Thyroid gland (tissue), 4 donors: ENCODE measurements at places on chromosomes 5 and 9. TPM values are rescaled to one million over a fixed set of nuclear protein-coding genes. Genes with fewer than 3 reads are reported as not detected.

Gene ENHO
- total RNA-seq, result not detected

Gene C9orf50
- not detected for total RNA-seq

Gene HSD17B3
- total RNA-seq, result not detected

Gene MYOT
- 0.39 TPM for total RNA-seq

Gene PPIP5K2
- total RNA-seq, result 40.1 TPM

Gene SELENOP
- 449 TPM for total RNA-seq

Gene SLC6A19
- total RNA-seq, result not detected

- H3K27ac ChIP-seq, result peak overlapping the region; percentile 93
- H3K4me3 ChIP-seq, result no peak overlapping the region
- peaks cover 53% of the 10 kb centered on the region for H3K4me1 ChIP-seq
- no peaks in the 10 kb centered on the region for H3K36me3 ChIP-seq
- H3K27me3 ChIP-seq, result no peaks in the 10 kb centered on the region
These were observed 593.6 kb downstream of the BNC2 start for GRCh38 chr9:16276866-16277265.

GRCh38 chr5:67283988-67284487 lies 87.4 kb upstream of the CD180 start:
- no peak overlapping the region for H3K4me3 ChIP-seq
- H3K27ac ChIP-seq, result no peak overlapping the region
- no peaks in the 10 kb centered on the region for H3K27me3 ChIP-seq
- H3K4me1 ChIP-seq, result no peaks in the 10 kb centered on the region
- DNase-seq, result no peak

- H3K27me3 ChIP-seq, result no peaks in the 10 kb centered on the region
- H3K36me3 ChIP-seq, result no peaks in the 10 kb centered on the region
- no peak overlapping the region for H3K4me3 ChIP-seq
These were observed 113.3 kb upstream of the CAST start for GRCh38 chr5:96548905-96549304.

DNA sequence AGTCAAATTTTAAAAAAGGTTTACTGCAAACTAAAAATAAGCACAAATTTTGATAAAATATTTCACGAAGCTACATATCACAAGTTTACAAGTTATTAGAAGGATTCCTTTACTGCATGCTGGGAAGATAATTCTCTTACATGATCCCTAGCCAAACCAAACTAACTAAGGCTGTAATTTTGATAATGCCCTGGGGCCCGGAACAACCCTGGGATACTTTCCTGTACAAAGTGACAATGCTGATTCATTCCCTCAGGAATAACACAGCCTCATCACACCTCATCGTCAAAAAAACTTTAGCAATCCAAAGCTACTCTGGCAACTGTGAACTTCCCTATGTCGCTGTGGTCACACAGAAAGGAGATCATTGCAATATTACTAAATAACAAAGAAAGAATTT lies 402.9 kb downstream of the RAB3C start:
- no peaks in the 10 kb centered on the region for H3K36me3 ChIP-seq
- H3K4me3 ChIP-seq, result no peak overlapping the region
- no peaks in the 10 kb centered on the region for H3K27me3 ChIP-seq
- H3K4me1 ChIP-seq, result peaks cover 7% of the 10 kb centered on the region

GRCh38 chr5:137760719-137761516 lies 6.8 kb upstream of the HNRNPA0 start:
- no peak for DNase-seq
- no peak overlapping the region for H3K27ac ChIP-seq
- H3K4me1 ChIP-seq, result no peaks in the 10 kb centered on the region
- H3K27me3 ChIP-seq, result no peaks in the 10 kb centered on the region
- H3K4me3 ChIP-seq, result no peak overlapping the region

GRCh38 chr5:123107343-123108244 lies 18.6 kb downstream of the PRDM6 start:
- no peak for DNase-seq
- no peaks in the 10 kb centered on the region for H3K27me3 ChIP-seq
- no peak overlapping the region for H3K27ac ChIP-seq
- H3K4me1 ChIP-seq, result no peaks in the 10 kb centered on the region
- H3K4me3 ChIP-seq, result no peak overlapping the region
- H3K36me3 ChIP-seq, result no peaks in the 10 kb centered on the region

DNA sequence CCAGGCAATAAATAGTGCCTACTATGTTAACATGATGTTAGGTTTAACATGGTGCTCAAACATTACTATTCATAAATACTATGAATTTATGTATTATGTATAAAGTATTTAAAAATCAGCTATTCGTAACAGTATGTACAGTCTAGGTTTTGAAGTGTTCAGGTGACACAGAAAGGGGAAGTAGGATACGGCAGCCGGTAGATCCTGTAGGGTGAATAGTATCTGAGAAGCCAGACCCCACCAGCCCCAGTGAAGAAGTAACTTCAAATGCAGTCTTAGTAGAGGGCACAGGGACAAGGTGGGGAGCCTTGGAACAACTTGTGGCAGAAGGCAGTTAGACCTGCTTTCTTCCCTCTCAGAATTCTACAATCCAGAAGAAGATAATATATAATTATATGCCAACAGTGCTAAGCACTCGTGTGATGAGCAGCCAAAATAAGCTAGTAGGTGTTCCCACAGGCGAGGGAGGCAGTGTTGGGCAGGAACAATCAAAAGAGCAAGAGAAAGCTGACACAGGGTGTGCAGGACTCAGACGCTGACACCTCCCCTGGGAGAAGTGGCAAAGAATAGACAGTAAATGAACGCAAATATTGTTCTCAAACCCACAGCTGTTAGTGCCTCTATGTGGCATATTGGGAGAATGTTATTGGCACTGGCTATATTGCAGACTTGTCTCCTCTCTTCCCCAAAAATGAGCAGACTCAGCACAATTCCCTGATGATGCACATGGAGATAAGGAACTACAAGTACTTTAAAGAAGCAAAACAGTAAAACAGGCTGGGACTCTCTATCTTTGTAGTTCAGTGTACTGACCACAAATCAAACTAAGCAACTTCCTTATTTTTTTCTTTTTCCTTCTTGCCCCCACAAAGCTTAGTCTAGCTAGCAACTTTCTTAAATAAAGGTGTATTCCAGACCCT lies 4.6 kb downstream of the ZNF367 start:
- no peak overlapping the region for H3K4me3 ChIP-seq
- no peak overlapping the region for H3K27ac ChIP-seq
- no peak for DNase-seq
- H3K36me3 ChIP-seq, result no peaks in the 10 kb centered on the region
- peaks cover 8% of the 10 kb centered on the region for H3K4me1 ChIP-seq

- H3K27me3 ChIP-seq, result no peaks in the 10 kb centered on the region
- no peak for DNase-seq
- no peak overlapping the region for H3K27ac ChIP-seq
- no peaks in the 10 kb centered on the region for H3K36me3 ChIP-seq
These were observed 174.0 kb downstream of the NR3C1 start for GRCh38 chr5:143229426-143229895.

DNA sequence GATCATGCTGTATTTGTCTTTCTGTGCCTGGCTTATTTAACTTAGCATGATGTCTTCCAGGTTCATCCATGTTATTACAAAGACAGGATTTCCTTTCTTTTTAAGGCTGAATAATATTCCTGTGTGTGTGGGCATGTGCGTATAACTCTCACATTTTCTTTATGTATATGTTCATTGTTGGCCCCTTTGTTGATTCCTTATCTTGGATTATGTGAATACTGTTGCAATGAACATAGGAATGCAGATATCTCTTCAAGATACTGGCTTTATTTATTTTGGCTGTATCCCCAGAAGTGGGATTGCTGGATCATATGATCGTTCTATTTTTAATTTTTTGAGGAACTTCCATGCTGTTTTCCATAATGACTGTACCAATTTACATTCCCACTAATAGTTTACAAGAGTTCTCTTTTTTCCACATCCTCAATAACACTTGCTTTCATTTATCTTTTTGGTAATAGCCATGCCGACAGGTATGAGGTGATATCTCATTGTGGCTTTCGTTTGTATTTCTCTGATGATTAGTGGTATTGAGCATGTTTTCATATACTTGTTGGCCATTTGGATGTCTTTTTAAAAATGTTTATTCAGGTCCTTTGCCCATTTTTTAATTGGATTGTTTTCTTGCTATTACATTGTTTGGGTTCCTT lies 38.0 kb downstream of the CREBRF start:
- H3K27me3 ChIP-seq, result no peaks in the 10 kb centered on the region
- H3K4me1 ChIP-seq, result peaks cover 22% of the 10 kb centered on the region
- no peak for DNase-seq
- H3K4me3 ChIP-seq, result no peak overlapping the region
- H3K36me3 ChIP-seq, result peaks cover 12% of the 10 kb centered on the region
- H3K27ac ChIP-seq, result no peak overlapping the region

- H3K27me3 ChIP-seq, result no peaks in the 10 kb centered on the region
- peak overlapping the region; percentile 34 for H3K27ac ChIP-seq
- H3K36me3 ChIP-seq, result no peaks in the 10 kb centered on the region
- peaks cover 39% of the 10 kb centered on the region for H3K4me1 ChIP-seq
- H3K4me3 ChIP-seq, result no peak overlapping the region
These were observed 6.1 kb downstream of the CYSTM1 start for GRCh38 chr5:140181002-140181483.

DNA sequence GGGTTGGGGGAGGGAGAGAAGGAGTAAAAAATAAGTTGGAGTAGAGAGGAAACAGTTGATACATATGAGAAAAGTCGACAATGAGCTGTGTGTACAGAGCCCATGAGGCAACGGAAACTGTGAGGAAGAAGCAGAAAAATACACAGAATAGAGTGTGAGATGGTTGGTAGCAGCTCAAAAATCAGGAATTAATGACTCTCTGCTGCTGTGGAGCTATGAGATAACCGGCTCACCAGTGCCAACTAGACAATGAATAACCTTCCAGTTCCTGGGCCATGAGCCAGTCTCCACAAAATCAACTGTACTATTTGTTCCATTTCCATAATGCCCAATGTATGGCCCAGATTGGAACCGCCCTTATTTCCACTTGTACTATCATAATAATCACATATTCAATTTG lies 53.1 kb upstream of the NREP start:
- H3K27ac ChIP-seq, result no peak overlapping the region
- H3K36me3 ChIP-seq, result no peaks in the 10 kb centered on the region
- no peak overlapping the region for H3K4me3 ChIP-seq
- no peaks in the 10 kb centered on the region for H3K27me3 ChIP-seq
- H3K4me1 ChIP-seq, result no peaks in the 10 kb centered on the region

- H3K36me3 ChIP-seq, result no peaks in the 10 kb centered on the region
- peaks cover 16% of the 10 kb centered on the region for H3K4me1 ChIP-seq
- no peak overlapping the region for H3K4me3 ChIP-seq
- no peak overlapping the region for H3K27ac ChIP-seq
- no peaks in the 10 kb centered on the region for H3K27me3 ChIP-seq
- DNase-seq, result no peak
These were observed 101.2 kb downstream of the LIX1 start for GRCh38 chr5:97041239-97041638.
